ENCODE measurements at places on chromosomes 6 and 20.

- no peak for DNase-seq
Observed at GRCh38 chr6:84119277-84119676, 85.7 kb downstream of the MRAP2 start.

GRCh38 chr20:37348792-37349516 is 3.0 kb downstream of the SRC start:
- no peak for DNase-seq

GRCh38 chr20:44714102-44714700 is 968 bp upstream of the CCN5 start:
- DNase-seq: no peak

- peak; percentile 98 for DNase-seq
Observed at GRCh38 chr6:106519460-106520394, 109.6 kb downstream of the RTN4IP1 start.

- no peak for DNase-seq
Observed at GRCh38 chr6:71463061-71463460, 174.4 kb downstream of the OGFRL1 start.

All from EL (cell line).